HFFc6 (cell line): ENCODE measurements at places on chromosomes 6 and 20.

DNA sequence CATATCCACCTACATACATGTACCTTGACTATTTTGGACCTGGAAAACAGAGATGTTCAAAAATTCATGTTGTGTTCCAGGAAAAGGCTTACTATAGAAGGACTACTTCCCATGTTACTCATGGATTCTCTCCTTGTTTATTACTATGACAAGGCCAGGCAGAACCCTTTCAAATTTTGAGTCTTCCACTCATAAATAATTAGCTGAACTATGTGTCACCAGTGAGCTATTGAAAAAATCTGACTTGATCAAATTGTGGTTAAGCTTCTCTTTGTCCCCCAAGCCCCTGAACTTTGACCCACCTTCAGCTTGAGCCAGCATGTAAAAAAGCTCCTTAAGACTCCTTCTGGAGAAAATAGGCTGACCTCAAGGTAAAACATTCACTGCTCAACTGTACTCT lies 1142.8 kb upstream of the EYS start:
- no peak for DNase-seq

DNA sequence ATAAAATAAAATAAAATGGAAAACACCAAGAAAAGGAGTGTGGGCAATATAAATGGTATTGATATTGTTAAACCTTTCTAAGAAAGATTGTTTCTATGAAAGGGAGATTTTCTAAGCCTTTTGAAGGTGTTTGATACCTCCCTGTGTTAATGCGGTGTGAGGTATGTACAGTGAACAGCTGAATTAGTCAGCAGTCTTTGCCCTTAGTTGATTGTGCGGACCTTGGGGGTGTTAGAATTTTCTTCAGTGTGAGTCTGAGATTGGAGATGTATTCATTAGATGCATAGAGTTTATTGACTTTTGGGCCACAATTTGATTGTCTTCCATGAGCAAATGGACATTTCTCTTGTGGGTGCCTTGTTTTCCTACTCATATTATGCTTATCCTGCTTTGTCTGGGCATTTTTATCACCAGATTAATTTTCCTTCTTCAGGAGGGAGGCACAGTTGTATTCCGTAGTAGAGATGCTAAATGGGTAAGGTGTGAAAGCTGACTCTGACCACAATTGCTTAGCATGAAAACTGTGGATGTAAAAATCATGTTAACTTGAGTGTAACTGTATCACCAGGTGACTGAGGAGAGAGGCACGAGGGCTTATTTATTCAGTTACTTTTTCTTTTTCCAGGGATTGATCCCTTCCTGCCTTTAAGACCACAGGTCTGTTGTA lies 42.2 kb downstream of the CDYL start:
- DNase-seq: no peak

GRCh38 chr6:16868968-16869367 lies 107.7 kb upstream of the ATXN1 start:
- peak; percentile 17 for DNase-seq

DNA sequence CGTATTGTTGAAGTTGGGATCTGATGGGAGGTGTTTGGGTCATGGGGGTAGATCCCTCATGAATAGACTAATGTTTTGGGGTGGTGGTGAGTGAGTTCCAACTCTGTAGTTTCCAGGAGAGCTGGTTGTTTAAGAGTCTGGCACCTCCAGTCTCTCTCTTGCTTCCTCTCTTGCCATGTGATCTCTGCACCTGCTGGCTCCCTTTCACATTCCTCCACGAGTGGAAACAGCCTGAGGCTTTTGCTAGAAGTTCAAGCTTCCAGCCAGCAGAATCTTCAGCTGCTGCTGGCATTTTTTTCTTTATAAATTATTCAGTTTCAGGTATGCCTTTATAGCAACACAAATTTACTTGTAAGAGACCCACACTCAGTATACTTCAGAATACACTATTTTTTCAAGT lies 1021.6 kb downstream of the EYS start:
- DNase-seq: no peak
